Nucleus accumbens (tissue), 56 donors: ENCODE measurements at places on chromosomes 6 and 20.

DNA sequence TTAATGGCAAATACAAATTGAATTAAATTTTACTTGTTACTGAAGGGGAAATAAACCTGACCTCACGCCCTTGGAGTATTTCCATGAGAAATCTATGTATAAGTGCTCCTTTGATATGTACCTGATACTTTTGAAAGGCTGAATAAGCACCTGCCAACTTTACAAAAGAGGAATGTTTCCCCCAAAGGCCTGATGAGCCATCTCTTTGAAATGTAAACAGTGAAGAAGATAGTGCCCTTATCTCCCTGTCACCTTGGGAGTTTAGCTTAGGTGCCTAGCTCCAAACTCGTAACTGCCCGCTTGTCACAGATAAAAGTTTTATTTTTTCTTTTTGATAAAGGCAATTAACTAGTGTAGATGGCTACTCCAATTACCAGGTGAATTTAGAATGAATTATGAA lies 1.1 kb upstream of the ZNF343 start:
- no peak for DNase-seq

DNA sequence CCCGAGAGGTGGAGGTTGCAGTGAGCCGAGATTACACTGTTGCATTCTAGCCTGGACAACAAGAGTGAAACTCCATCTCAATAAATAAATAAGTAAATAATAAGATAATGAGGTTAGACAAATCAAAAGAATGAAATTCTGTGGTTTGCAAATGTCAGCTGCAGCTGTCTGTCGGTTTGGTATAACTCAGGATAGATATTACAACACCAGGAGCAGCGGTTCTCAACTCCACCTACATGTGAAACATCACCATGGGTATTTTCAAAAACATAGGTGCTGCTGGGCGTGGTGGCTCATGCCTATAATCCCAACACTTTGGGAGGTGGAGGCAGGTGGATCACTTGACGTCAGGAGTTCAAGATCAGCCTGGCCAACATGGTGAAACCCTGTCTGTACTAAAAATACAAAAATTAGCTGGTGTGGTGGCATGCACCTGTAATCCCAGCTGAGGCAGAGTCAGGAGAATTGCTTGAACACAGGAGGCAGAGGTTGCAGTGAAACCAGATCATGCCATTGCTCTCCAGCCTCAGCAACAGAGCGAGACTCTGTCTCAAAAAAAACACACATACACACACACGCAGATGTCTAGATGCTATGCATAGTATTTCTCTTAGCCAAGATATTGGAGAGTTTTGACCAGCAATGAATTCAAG lies 126.1 kb upstream of the LAMP5 start:
- no peak for DNase-seq

DNA sequence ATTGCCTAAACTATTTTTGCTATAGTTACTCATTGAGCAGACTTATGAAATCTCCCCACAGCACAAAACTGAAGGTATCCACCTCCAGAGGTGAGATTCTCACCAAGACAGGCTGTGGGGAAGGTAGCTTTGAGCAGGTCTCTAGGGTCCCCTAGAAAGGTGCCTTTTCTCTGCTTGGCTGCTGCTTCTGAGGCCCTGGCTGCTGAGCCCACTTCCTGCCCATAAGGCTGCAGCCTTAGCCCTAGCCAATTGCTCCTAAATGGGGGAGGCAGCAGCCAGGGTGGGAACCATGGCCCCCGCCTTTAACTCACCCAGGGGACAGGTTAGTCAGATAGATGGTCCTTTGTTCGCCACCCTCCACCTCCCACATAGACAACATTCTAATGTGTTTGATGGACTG lies 3.6 kb downstream of the NT5E start:
- no peak for DNase-seq

GRCh38 chr20:2946988-2947961 lies 74.0 kb downstream of the PTPRA start:
- peak; percentile 73 for DNase-seq

GRCh38 chr20:56909918-56910714 lies 281.0 kb downstream of the TFAP2C start:
- DNase-seq = no peak

DNA sequence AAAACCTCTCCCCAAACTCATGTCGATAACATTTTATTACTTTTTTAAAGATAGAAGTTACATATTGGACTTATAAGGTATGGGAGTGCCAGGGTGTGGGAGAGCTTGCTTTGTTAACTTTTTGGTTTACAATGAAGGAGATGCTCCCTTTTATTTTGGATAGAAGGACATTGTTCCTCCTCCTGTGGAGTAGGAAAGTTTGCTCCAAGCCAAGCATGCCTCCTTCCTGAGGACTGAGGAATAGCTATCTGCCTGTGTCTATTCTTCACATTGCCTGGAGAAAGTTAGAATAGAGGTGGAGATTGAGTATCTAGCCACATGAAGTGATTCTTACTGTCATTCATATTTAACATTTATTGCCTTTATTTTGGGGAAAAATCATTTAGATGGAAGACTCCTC lies 71.9 kb downstream of the EYA4 start:
- no peak for DNase-seq

DNA sequence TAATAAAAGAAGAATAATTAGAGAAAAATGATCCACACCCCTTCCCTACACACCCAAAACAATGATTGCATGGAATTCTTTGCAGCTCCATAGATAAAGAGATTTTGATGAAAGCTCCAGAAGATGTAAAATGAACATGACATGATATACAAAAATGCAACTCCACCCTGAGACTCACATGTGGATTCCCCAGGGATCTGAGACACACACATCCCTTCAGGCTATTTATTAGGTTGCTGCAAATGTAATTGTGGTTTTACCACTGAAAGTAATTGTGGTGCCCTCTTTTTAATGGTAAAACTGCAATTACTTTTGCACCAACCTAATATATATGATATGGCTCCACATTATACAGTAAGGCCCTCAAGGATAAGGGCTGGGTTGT lies 40.4 kb upstream of the TBC1D7 start:
- no peak for DNase-seq

DNA sequence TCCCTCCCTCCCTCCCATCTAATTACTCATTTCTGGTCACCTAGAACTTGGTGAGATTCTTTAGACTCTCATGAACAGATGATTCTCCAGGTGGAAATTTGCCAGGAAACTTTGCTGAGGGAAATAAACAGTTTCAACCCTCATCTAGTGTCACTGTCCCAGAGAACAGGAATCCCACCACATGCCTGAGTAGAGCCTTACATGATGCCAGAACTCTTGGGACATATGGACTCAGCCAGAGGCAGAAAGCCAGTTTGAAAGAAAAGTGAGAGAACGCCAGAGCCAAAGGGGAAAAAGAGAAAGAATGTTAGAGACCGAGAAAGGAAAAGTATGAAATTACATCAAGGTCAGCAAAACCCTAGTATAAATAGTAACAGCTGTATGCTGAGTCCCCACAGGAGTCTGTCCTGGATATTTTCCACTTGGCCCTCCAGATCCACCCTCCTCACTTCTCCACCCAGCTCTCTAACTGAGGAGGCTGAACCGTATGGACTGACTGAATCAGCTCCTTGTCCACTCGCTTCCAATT lies 127.5 kb upstream of the COL21A1 start:
- DNase-seq = no peak

DNA sequence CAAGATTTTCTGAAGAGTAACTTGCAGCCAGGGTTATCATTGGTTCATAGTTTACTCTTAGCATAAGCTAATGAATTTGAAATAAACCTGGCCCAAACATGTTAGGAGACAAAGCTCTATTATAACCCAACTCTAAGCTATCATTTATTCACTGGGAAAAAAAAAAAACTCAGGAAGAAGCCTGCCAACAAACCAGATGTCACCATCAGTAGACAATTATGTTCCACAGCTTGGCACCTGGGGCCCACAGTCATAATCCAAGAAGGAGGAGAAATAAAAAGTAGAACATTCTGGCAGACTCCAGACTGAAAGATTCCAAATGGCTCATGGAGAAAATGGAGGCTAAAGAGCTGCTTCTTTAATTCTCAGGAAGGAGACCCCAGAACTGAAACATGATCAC lies 100.0 kb upstream of the CNR1 start:
- no peak for DNase-seq

DNA sequence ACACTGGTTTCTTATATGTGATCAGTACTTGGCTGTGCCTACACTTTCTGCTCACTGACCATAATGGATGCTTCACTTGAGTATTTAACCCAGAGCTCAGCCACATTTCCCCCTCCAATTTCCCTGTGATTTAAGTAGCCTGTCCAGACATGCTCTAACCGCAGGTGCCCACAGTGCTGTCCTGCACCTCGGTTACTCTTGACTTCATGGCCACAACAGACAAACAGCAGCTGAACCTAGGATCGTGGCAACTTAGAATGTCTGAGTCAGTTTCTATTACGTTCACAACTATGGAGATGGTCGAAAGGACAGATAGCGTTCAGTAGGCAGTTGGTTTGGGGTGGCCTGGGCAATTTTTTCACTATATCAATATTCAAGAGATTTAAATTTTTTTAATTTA lies 306.9 kb upstream of the SGK1 start:
- DNase-seq = no peak

DNA sequence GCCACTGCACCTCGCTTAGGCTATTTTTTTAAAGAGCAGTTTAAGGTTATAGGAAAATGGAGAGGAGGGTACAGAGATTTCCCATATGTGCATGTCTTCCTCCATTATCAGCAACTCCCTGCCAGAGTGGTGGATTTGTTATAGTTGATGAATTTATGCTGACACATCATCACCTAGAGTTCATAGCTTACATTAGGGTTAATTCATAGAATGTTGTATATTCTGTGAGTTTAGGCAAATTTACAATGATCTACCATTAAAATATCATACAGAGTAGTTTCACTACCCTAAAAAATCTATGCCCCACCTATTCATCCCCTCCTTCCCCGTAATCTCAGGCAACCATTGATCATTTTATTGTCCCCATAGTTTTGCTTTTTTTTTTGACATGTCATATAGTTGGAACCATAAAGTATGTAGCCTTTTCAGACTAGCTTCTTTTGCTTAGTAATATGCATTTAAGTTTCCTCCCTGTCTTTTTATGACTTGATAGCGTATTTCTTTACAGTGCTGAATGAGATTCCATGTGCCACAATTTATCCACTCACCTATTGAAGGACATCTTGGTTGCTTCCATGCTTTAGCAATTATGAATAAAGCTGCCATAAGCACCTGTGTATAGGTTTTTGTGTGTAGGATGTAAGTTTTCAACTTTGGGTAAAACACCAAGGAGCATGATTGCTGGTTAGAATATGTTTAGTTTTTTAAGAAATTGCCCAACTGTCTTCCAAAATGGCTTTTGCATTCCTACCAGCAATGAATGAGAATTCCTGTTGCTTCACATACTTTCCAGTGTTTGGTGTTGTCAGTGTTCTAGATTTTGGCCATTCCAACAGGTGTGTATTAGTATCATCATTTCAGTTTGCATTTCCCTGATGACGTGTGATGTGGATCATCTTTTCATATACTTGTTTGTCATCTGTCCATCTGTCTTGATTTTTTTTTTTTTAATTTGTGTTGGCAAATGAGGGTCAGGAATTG lies 60.2 kb downstream of the NCOA3 start:
- DNase-seq = no peak

DNA sequence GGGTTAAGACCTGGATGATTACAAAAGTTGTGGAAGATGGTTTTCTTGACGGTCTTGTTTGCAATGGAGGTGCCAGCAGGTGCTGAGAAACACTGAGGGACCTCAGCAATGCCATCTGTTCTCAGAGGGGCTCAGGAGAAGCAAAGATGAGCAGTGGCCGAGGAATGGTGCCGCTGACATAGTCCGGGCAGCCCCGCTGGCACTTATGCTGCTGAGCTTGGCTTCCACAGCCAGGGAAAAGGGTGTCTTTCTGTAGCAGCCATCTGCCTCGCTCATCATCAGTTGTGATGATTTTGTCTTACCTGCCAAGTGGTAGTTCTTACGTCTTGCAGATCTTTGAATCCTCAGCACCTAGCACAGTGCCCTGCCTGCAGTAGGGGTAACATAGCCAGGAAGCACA lies 55.7 kb downstream of the PPP1R14C start:
- no peak for DNase-seq

DNA sequence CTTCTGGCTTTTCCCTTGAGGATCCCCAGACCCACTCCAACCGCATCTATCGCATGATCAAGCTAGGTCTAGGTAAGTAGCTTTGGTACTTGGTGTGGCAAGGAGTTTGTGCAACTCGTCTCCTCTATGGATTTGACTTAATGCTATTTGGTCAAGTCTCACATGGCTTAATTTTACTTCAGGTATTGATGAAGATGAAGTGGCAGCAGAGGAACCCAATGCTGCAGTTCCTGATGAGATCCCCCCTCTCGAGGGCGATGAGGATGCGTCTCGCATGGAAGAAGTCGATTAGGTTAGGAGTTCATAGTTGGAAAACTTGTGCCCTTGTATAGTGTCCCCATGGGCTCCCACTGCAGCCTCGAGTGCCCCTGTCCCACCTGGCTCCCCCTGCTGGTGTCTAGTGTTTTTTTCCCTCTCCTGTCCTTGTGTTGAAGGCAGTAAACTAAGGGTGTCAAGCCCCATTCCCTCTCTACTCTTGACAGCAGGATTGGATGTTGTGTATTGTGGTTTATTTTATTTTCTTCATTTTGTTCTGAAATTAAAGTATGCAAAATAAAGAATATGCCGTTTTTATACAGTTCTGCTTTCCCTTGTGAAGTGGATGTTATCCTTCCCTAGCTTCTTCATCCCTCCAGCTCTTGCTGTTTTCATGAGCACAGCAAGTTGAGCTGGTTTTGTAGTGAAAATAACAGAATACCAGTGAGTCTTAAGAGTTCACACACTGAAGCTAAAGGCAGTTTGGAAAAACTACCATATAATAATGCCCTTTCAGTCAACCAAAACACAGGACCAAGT lies 3.8 kb downstream of the SLC35B2 start:
- DNase-seq = no peak

DNA sequence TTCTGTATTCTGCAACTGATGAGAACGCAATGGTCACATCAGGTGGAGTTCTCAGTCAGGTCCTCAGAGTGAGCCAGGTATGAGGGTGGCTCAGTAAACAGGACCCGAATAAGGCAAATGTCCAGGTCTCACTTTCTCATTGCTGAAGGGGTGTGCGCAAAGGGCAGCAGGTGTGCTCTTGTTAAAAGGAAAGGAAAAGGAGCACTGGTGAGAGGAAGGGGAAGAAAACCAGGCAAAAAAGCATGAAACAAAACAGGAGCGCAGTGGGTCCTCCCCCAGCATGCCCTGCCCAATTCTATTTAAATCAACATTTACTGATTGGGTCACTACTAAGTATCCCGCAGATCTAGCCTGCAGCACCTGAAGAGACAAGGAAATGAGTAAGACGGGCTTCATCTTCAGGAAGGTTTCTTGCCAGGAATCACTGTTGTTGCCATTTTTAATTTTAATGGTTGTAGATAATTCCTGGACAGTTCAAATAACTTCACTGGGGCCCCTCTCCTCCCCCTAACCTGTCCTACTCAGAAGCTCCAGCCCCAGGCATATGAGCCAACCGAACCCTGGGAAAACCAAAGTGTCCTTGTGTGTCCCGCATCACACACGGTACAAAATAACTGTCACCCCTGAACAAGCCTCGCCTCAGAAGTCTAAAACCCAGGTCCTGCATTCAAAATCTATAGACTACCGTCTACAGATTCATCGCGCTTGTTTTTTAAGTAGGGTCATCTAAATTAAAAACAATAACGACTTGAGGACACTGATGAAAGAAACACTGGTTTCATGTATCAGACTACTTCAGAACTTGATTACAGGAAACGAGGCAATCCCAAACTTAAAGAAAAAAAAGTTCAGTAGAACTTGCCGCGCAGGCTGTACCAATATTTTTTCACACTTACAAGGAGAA lies 980 bp downstream of the MBOAT1 start:
- DNase-seq = no peak

GRCh38 chr6:23145781-23146180 lies 576.4 kb downstream of the HDGFL1 start:
- DNase-seq = no peak

- no peak for DNase-seq
These were observed 49.6 kb upstream of the HBS1L start for GRCh38 chr6:135104199-135104598.

GRCh38 chr6:46263707-46264086 lies 92.9 kb upstream of the ENPP5 start:
- DNase-seq = no peak
